ENCODE measurements at places on chromosomes 1 and 21.

- no peak for DNase-seq
Measured at GRCh38 chr1:55318116-55318817, 103.1 kb upstream of the USP24 start.

DNA sequence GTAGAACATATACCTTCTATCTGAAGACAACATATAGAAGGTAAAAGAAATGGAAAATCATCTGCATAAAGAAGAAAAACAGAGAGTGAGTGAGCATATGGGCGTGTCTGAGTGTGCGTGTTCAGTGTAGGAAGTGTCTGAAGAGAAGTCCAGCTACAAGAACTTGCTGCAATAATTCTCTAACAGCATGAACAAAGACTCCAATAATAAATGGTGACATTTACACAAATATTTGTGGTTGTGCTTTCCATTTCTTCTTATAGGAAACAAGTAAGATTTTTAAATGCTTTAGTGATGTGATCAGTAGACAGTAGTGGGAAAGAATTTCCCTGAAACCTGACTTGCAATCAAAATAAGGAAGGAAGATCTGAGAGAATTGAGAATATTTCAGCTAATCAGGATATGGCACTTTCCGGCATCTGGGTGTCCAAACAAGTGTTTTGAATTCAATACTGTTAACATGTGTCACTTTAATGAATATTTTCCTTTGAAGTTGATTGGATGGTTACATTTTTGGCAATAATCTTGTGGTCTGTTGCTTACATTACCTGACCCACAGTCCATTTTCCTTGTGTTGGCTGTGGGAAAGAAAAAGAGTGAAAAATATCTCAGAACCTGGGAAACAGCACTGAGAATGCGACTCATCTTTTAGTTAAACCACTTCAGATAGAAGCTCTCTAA is 154.0 kb downstream of the TGFB2 start:
- DNase-seq, result no peak

DNA sequence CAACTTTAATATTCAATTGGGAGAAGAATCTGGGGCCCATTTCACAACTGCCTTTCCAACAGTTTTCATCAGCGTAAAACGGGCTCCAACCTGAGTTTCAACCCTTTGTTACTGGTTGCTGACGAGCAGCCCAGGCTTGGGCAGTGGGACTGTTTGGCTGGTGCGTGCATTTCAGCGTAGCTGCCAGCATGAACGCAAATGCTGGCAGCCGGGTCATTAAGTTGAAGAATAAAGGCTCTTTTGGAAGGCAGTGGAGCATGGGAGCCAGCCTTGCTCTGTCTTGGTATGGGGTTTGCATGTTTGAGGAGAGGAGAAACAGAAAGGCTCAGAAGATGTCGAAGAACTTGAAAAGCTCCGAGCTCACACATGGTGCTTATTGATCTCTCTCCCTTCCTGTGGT is 40.7 kb downstream of the WDR3 start:
- peak; percentile 89 for DNase-seq

- no peak for DNase-seq
Measured at GRCh38 chr1:220521778-220522177, 6.2 kb upstream of the MARK1 start.

DNA sequence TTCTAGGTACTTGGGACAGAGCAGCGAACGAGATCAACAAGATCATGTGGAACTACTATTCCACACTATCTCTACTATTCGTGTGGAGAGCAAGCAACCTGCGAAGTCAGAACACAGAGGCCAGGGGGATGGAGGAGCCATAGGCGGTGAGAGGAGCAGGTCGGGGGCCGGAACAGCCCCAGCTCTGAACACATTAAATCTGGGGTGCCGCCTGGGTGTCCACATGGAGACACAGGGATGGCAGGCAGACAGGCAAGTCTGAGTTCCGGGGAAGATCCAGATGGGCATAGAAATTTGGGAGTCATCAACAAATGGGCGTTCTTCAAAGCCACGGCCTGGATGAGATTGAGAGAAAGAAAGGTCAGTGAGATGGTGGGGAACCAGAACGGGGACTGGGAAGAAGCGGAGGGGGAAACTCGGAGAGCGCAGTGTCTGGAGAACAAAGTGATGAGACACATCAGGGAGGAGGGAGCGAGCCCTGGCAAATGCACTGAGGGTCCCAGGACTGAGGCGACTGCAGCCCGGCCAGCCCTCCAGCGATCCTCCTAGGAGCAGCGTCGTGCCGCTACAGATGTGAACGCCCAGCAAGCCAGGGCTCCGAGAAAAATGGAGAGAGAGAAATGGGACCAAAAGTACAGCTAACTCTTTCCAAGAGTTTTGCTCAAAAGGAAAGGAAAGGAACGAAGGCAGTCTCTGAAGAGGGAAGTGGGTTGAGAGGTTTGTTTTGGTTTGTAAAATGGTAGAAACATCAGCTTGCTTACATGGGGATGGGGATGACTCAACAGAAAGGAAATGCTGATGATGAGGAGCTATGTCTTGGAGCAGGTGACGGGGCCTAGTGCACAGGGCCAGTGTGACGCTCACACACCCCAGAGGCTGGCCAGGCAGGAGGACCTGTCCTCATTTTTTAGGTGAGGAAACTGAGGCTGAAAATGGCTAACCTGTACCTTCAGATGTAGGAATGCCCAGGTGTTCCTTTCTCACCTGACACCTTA is 84.5 kb downstream of the GLIS1 start:
- no peak for DNase-seq

DNA sequence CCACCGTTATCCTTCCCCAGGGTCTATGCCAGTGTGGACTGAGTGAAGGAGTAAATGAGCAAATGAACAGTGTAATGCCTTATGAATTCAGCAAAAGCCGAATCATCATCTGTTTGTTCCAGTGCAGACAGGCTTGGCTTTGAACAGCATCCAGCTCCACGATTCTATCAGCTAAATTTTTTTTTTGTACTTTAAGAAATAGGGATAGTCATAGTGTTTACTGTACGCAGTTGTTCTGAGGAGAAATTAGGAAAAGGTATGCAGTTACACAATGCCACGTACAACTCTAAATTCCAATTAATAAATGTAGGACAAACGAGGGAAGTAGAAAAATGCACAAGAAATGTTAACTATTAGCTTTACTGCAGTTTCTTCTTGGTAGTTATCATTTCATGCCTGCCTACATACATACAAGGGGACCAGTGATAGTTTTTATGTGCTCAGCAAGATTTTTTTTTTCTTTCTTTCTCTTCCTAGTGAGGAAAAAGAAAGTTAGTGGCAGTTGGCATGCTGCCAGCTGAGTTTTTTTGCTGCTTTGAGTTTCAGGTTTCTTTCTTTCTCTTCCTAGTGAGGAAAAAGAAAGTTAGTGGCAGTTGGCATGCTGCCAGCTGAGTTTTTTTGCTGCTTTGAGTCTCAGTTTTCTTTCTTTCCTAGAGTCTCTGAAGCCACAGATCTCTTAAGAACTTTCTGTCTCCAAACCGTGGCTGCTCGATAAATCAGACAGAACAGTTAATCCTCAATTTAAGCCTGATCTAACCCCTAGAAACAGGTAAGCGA is at the start of gene IFI44L:
IFI44L (plus strand) TSS at position 646 of the 777 bp plus-strand sequence. CDS start 7,468 bp downstream, outside the sequence.
- peak; percentile 51 for DNase-seq

DNA sequence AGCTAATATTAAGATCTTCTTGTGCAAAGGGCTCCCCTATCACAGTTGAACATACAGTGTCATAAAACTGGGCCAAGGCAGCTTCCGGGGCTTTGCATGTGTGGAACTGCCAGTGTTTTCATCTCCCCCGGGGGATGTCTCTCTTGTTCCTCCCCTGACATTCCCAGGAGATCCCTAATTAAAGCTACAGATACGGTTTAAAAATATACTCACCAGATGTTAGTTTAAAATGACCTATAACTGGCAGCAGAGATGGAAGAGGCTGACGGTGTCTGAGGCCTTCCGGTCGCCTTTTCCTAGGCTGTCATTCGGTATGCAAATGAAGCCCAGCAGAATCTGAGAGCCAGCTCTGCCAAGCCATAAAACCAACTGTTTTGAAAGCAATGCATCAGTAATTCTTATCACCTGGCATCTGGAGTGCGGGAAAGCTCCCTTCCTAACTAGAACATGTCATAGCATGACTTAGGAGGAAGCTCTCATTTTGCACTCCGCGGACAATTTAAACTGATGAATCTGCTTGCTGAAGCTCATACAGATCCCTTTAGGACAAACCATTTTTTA is 436.5 kb upstream of the VAMP3 start:
- no peak for DNase-seq

DNA sequence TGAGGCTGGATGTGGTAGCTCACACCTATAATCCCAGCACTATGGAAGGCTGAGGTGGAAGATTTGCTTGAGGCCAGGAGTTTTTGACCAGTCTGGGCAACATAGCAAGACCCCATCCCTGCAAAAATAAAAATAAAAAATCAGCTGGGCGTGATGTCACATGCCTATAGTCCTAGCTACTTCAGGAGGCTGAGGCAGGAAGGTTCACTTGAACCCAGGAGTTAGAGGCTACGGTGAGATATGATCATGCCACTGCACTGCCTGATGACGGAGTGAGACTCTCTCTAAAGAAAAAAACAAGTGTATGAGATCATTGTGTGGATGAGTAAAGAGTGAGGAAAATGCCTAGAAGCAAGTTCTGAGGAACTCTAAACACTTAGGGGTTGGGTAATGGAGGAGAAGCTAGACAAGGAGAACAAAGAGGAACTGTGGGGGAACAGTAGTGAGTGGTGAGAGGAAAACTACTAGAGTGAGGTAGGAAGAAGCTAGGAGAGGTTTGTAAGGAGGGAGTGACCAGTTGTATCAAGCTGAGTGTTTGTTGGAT is 17.0 kb downstream of the CLIC4 start:
- DNase-seq, result no peak

- DNase-seq, result no peak
Measured at GRCh38 chr1:99173282-99173681, 91.0 kb upstream of the PLPPR4 start.

GRCh38 chr1:115408533-115408932 is 70.5 kb upstream of the NGF start:
- DNase-seq, result no peak

- no peak for DNase-seq
Measured at GRCh38 chr1:32928285-32928684, 27.1 kb upstream of the TMEM54 start.

DNA sequence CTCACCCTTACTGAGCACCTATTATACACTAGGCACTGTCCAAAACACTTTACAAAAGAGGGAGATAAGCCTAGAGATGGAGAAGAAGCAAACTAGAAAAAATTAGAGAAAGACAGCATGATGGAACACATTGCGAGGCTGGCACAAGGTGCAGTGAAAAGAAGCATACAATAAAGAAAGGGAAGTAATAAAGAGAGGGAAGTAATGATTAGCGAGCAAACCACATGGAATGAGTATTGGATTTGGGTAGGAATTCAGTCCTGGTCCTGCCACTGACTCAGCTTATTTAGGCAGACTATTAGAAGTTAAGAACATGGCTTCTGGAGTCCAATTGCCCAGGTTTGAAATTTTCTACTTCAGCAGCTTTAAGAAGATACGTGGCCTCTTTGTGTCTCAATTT is 32.6 kb upstream of the FNBP1L start:
- no peak for DNase-seq

GRCh38 chr21:33954395-33954794 is 38.8 kb upstream of the ATP5PO start:
- DNase-seq, result no peak

GRCh38 chr1:91381844-91382243 is 22.8 kb downstream of the HFM1 start:
- no peak for DNase-seq

GRCh38 chr21:15893902-15894301 is 164.1 kb downstream of the USP25 start:
- DNase-seq, result no peak

- no peak for DNase-seq
Measured at GRCh38 chr1:5525597-5526384, 466.4 kb downstream of the NPHP4 start.

DNA sequence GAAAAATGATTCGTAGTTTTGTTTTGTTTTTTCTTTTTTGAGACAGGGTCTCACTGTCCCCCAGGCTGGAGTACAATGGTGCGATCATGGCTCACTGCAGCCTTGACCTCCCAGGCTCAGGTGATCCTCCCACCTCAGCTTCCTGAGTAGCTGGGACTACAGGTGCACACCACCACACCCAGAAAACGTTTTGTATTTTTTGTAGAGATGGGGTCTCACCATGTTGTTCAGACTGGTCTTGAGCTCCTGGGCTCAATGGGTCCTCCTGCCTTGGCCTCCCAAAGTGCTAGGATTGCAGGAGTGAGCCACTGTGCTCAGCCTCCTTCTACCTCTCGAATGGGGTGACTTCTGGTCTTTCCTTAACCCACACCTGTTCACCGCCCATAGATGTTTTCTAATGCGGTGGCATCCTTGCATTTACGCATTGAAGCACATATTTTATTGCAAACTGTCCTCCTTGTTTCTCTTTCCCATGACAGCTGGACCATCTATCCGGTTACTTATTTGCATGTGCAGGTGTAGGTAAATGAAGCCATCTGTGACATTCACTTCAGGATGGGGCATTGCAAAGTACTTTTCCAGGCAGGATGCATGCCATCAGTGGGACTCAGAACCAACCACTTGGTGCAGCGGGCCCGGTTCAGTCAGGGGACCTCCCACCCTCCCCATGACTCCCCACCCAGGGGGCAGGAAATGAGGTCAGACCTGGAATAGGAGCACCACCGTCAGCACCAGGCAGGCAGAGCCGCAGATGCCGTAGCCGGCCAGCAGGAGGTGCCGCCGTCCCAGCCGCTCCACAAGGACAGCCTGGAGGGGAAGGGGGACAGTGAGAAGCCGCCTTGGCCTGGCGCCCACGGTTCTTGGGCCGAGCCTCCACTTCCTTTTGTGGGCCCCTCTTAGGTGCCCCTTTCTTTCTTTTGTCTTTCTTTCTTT is 16.5 kb downstream of the SLC2A7 start:
- no peak for DNase-seq

All from NCI-H446 (cell line).